ENCODE measurements at places on chromosomes 13 and 19.

DNA sequence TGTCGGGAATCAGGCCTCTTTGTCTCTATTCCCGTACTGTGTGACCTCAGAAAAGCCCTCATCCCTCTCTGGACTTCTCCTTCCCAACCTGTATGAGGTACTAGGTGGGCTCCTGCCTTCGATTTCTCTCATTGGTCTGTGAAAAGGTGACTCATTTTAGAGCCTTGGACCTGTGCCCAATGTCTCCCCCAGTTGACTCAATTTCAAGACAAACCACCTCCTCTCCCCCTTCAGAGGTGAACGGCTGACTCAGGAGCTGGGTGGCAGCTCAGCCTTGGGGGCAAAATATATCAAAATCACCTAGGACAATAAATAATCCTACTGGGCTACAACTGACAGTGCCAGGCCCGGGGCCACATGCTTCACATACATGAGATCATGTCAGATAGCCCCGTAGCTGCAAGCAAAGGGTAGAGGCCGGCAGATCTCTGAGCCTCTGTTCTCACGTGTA, 630 bp downstream of the COQ8B start:
- DNase-seq = no peak

- DNase-seq = no peak
Observed at GRCh38 chr13:22189176-22190048, 518.5 kb downstream of the FGF9 start.

DNA sequence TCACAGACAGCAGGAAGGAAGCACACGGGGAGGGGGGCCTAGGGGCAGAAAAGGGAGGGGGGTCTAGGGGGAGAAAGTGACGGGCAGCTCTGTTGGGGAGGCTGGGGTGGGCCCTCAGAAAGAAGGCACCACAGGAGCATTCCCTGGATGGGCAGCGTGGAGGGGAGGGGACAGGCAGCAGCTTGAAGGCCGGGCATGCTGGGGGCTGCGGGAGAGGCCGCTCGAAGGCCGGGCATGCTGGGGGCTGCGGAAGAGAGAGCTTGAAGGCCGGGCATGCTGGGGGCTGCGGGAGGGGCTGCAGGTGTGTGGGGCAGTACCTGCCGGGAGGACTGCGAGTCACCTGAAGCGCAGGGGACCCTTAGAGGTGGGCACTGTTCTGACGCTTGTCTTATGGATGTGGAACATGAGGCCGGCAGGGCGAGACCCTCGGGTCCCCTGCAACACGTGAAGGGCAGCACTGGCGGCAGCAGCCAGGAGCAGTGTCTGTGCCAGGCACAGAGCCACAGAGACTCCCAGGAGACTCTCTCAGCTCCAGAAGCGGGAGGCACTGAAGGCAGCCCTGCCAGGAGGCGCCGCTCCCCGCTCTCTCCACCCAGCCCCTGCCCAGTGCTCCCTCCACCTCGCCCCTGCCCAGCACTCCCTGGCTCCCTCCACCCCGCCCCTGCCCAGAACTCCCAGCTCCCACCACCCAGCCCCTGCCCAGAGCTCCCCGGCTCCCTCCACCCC, 13.3 kb downstream of the ZNF787 start:
- DNase-seq = peak; percentile 10

DNA sequence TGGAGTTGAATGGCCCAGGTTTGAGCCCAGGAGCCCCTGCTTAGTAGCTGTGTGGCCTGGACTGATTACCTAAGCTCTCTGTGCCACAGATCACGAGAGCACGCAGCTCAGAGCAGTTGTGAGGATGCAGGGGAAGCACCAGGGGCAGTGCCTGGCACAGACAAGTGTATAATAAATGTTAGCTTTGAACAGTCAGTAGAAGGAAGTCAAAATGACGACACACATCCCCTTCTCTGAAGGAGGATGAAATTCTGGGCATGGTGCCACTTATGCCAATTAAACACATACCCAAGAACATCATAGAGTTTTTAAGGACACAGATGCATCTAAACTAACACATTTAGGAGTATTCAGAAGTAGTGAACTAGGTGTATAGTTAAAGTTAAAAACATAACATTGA, 24.9 kb upstream of the SIGLEC11 start:
- DNase-seq = no peak

- peak; percentile 25 for DNase-seq
Observed at GRCh38 chr19:15780610-15781418, 6.6 kb upstream of the OR10H5 start.

GRCh38 chr19:9913237-9914000, 22.9 kb downstream of the OLFM2 start:
- DNase-seq = no peak

DNA sequence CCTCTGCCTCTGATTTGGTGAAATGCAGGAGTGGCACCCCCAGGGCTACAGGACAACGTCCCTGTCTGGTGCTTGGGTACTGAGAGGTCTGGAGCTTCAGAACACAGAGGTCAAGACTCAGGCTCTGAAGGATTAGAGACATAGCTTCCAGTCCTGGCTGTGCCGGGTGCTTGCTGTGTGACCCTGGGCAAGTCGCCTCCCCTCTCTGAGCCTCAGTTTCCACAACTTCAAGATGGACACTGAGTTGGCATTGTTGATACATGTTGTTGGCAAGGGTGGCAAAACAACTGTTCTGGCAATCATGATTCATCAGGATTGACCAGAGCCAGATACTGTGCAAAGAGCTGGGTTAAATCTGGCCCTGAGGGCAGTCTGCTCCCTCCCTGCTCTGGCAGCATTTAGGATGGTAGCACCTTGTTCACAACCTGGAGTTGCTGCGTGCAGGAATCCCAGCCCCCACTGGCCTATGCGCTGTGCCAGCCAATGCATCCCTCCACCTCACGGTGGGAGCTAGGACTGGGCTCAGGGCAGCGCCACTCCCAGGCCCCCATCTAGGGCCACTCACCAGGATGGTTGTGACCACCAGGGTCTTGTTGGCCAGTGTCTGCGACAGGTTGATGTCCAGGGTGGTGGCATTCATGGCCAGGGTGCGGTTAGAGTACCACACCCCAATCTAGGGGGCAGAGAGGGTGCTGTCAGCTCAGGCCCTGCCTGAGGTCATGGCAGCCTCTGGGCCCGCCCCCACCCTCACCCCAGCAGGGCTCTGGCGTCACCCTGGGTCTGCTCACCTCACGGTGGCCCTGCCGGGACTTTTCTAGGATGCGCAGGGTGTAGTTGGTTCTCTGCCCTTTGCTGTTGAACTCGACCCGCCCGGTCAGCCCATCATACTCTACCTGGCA, 16.7 kb downstream of the GRIK5 start:
- no peak for DNase-seq

DNA sequence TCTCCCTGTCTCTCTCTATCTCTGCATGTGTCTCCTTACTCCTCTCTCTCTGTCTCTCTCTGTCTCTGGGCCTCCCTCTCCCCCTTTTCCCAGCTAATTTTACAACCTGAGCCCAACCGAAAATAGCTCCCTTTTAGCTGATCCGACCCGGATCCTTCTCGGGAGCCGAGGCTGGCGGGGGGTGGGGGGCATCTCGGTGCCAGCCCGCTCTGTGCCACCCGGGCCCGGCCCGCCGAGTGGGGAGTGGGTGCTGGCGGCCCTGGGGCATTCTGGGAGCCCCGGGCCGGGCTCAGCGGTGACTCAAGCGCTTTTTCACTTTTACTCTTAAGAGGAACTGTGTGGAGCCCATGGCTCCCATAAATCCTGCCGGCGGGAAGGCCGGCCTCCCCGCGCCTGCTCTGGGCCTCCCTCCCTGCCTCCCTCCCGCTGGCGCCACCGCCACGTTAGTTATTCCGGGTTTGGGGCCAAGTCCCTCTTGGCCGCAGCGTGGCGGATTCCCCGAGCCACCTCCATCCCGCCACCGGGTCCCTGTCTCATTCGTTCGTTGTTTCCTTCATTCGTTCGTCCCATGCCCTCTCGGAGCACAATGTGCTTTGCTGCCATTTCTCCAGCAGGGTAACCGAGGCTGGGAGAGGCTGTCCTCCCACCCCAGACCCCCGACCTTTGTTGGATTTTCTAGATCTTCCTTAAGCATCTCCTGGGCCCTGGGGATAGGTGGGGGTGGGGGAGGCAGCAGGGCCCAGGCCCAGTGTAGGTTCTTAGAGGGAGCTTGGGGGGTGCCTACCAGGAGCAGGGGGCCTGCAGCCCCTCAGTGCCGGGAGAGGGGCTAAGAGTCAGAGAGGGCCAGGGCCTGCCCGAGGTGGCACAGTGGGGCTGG, 3.2 kb downstream of the NFIC start:
- peak; percentile 42 for DNase-seq
